ENCODE measurements at places on chromosomes 13 and 19.
A peak's percentile ranks its signal among the peaks of the same experiment; 100 is the strongest.

- peak; percentile 94 for DNase-seq
Measured at GRCh38 chr19:5340637-5341447, at the start of gene PTPRS. Gene PTPRS, minus strand, starts transcription at chr19:5340812. Its CDS starts 54,672 bp downstream, at chr19:5286140.

DNA sequence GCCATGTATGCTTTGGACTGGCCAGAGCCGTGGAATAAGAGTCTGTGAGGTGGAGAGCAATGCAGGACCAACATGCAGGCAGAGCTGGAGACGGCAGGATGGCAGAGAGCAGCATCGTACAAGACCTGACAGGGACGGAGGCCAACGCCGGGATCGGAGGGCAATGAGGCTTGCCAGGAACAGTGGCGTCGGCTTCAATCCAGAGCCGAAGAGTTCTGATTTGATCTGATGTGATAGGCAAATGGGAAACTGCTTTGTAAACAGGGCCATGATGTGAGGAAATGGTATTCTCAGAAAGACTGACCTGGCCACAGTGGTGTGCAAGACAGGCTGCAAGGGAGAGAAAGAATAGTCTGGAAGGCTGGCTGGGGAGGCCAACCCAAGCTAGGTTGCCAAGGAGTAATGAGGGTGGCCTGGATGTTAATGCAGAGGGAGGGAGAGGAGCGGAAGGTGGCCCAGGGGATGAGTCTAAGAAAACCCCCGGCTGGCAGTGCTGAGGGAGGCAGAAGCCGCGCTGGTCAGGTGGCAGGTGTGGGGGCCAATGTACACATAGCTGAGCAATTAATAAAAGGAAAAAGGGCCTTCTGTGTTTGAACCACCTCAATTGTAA lies 26.7 kb downstream of the RCBTB2 start:
- DNase-seq: no peak

DNA sequence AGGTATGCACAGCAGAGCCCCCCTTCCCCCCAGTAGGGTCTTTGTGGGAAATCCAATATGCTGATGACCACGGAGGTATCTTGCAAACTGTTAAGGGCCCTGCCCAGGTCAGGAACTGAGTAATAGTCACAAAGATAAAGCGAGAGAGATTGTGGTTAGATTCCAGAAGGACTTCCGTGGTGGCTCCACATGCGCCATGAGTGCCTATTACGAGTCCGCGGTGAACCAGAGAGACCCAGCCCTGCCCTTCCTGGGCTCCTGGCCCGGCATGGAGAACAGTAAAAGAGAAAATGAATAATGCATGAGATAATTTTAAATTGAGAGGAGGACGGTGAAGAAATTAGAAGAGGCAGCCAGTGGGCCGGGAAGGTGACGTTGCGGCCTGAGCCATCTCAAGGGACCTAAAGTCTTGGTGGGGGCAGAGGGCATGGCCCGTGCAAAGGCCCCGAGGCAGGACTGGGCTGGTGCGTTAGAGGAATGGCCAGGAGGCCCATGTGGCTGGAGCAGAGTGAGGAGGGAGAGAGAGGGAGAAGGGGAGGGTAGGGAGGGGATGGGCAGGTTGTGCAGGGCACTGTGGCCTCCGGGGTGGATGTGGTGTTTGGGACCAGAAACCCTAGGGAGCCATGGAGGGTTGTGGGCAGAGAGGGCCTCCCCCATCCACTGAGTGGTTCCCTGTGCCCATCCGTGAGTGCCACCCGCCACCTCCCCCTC lies 46.6 kb upstream of the NFIC start:
- no peak for DNase-seq

- peak; percentile 29 for DNase-seq
Measured at GRCh38 chr13:41512441-41512840, 55.1 kb downstream of the RGCC start.

DNA sequence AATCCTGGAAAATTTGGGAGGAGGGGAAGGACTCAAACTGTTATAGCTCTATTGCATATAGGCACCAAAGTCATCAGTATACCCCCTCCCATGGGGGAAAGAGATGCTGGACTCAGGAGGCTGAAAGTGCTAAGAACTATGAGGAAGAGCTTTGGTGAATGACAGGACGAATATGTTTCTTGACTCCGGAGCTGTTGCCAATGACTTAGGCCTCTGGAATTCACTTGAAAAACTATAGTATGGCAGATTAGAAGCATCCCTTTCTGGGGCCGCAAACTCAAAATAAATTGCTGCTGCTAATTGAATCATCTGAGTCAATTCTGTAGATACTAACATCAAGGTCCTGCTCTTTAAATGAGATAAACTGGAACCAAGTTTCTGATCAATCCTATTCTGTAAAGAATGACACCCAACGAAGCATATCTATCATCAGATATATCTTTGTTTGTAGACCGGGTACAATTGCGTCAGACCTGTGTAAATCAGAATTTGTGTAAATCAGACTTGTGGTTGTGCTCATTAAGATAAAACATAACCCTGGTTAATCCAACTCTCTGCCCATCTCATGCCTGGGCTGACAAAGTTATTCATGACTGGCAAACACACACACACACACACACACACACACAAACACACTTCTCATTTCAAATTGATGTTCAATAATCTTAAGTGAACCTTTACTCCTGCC lies 1793.8 kb upstream of the PCDH20 start:
- no peak for DNase-seq

DNA sequence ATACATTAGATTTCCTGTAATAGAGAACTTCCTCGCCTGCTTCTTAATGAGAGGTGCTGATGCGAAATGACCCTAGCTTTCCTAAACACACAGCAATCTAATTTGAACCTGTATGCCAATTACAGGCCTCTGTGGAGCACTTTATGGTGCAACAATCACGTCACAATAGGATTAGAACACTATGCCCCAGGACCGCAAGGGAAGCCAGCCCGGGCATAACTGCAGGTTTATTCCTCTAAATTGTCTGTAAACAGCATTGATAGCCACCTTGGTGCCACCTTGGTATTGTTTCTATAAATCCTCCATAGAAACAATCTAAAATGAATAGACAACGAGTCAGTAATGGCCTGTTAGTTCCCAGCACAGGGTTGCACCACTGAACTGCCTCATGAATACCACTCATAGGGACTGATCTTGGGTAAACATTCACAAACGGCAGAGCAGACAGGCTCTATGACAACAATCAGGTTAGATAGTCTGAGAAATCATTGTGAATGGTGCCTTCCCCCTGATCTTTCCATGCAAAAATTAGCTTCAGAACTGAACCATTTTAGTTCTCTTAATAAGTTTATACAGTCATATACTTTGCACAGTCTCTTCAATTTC lies 182.5 kb upstream of the OBI1 start:
- no peak for DNase-seq

- DNase-seq: no peak
Measured at GRCh38 chr19:15641901-15642491, 1.3 kb downstream of the CYP4F3 start.

DNA sequence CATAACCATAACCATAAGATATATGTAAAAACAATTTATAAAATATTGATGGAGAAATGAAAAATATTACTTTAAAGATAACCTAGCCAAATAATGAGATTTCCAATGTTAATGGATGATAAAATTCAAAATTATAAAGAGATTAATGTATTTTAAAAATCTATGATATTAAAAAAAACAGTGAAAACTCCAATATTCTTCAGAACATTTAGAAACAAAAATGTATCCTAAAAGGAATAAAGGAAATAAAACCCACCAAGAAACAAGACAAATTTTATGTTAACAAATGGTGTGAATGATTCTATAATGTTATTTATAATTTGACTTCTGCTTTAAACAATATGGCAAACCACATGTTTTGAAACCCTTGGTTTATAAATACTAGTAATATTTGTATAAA lies 1587.8 kb downstream of the PCDH9 start:
- DNase-seq: no peak

DNA sequence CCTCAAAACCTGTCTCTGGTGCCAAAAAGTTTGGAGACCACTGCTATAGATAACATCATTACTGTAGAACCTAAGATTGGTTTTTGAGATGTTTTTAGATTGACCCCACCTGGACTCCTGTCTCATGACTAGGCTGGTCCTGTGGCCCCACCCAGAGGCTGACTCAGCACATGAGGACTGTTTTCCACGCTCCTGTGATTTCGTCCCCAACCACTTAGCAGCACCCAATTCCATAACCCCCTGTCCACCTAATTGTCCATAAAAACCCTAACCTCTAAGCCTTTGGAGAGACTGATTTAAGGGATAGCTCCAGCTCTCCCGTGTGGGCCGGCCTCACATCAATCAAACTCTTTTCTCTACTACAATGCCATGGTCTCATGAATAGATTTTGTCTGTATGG lies 25.6 kb upstream of the GAS6 start:
- DNase-seq: no peak

DNA sequence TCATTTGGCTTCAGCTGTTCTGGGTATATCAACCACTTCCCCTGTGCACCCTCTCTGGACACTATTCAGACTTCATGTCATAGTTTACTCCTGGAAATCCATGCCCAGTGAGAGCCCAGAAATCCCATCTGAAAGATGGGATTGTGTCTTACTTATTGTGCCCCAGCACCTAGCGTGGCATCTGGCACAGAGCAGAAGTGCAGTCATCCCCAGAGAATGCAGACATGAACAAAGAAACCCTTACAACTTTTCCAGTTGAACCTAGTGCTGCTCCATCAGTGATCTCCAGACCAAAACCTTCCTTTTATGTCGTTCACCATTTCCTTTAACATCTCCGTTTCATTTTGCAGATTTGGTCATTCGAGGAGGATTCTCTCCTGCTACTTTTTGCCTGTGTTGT lies 60.6 kb downstream of the MBNL2 start:
- DNase-seq: no peak

GRCh38 chr19:37361994-37362393 lies 8.9 kb upstream of the ZNF527 start:
- DNase-seq: no peak

DNA sequence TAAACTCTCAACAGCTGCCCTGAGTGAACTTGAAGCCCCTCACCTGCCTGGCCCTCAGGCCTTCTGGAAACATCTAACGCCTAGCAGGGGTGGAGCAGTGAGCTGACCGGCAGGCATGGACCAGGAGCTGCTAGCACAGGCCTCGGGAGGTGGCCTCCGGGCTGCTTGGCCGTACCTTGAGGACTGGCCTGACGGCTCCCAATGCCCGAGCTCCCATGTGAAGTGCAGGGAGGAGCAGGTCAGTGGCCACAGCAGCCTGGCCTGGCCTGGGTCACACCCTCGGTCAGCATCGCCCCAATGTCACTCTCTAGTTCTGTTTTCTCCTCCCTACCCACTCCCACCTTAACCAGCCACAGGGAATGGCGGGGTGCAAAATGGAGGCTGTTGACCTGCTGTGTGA lies 19.0 kb downstream of the TSHZ3 start:
- no peak for DNase-seq

GRCh38 chr19:57830071-57830602 lies at the start of gene ZNF587B:
Gene ZNF587B, plus strand, starts transcription at chr19:57830299. Its CDS starts 230 bp downstream, at chr19:57830529.
- peak; percentile 91 for DNase-seq

GRCh38 chr13:62003452-62003851 lies 587.8 kb upstream of the PCDH20 start:
- DNase-seq: no peak

DNA sequence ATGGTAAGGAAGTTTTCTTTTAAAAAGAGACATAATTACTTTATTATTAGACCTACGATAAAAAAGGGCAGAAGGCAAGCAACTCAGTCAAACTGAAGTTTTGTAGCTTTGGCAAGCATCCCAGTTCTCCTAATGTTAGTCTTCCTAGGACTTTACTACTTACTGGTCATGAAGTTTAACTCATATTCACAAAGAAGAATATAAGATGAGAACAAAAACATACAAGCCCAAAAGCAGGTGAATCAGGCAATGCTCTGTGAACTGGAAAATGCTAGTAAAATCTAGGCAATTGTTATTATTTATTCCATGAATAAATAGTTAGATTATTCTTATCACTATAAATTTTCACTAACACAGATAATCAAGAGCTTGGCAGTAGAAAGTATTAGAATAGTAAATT lies 85.0 kb downstream of the MIPEP start:
- no peak for DNase-seq

DNA sequence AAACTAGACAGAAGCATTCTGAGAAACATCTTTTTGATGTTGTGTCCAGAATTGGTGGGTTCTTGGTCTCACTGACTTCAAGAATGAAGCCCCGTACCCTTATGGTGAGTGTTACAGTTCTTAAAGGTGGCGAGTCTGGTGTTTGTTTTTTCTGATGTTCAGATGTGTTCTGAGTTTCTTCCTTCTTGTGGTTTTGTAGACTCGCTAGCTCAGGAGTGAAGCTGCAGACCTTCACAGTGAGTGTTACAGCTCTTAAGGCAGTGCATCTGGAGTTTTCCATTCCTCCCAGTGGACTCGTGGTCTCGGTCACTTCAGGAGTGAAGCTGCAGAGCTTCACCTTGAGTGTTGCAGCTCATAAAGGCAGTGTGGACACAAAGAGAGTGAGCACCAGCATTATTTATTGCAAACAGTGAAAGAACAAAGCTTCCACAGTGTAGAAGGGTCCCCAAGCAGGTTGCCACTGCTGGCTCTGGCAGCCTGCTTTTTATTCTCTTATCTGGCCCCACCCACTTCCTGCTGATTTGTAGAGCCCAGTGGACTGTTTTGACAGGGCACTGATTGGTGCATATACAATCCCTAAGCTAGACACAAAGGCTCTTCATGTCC lies 1820.8 kb downstream of the UQCRFS1 start:
- DNase-seq: peak; percentile 65

DNA sequence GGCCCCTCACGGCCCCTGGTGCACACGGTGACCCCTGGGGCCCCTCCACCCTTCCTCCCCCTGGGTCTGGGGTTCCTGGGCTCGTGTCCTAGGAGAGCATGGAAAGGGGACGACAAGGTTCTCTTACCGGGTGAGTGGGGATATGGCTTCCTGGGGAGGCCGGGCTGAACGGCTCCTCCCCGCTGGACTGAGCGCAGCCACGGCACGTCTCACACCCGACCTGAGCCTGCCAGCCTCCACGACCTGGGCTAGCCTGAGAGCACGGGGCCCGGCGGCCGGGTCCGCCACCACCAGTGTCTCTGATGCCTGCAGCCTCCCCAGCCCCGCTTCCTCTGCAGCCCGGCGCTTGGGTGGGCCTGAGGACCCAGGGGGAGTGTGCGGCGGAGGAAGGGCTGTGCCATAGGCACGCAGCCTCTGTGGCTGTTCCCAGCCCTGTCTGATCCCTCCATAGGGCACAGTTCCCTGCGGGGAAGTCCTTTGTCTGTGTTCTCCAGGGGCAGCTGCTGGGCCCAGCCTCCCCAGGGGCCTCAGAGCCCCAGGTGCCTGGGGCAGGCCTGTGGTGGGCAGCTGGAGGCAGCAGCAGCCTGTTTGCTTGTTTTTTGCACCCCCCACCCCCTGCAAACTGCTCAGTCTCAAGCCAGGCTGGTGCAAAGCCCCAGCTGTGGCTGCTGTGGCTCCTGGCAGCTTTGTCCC lies 15.0 kb downstream of the PLIN4 start:
- no peak for DNase-seq

- DNase-seq: peak; percentile 68
Measured at GRCh38 chr19:30788105-30788765, 416.1 kb downstream of the ZNF536 start.

GRCh38 chr13:86946734-86947133 lies 724.4 kb upstream of the SLITRK5 start:
- DNase-seq: no peak

GRCh38 chr19:2536461-2536860 lies 60.5 kb downstream of the GADD45B start:
- DNase-seq: no peak

GRCh38 chr19:51224163-51224641 lies 678 bp upstream of the CD33 start:
- DNase-seq: no peak

GRCh38 chr19:1577090-1577928 lies 9.2 kb upstream of the MEX3D start:
- peak; percentile 81 for DNase-seq

- DNase-seq: no peak
Measured at GRCh38 chr13:77831866-77832265, 86.8 kb downstream of the EDNRB start.

Data from lower leg skin (tissue), 4 donors.